Brain (organoid and tissue), 16 donors: ENCODE measurements at places on chromosomes 2 and 18. TPM values are rescaled to one million over a fixed set of nuclear protein-coding genes. Genes with fewer than 3 reads are reported as not detected.
A peak's percentile ranks its signal among the peaks of the same experiment; 100 is the strongest.

Gene ADCYAP1
- polyA plus RNA-seq: 29.7 TPM

- DNase-seq: no peak
Measured at GRCh38 chr18:69854455-69854854, 93.2 kb downstream of the CD226 start.

Gene ANKRD30BL
- polyA plus RNA-seq: not detected

GRCh38 chr2:63001576-63001975 lies 49.1 kb upstream of the OTX1 start:
- no peak for DNase-seq

DNA sequence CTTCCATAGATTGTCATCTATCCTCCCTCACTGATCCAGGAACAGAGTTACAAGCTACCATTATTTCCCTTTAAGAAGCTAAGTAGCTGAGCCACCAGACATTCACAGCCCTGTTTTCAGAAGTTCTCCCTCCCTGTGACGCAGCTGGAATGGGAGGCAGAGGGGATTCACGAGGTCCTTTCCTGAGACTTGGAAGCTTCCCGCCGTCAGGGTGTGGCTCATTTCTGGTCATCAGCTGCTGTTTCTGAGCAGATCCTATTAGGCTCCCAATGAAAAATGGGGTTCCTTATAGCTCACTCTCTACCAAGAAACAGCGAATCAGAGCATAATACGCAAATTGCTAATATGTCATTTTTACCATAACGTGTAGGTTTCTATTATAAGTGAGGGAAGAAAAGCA lies 559.3 kb upstream of the ID2 start:
- DNase-seq: no peak

Gene SERPINB11
- not detected for polyA plus RNA-seq

- DNase-seq: no peak
Measured at GRCh38 chr2:54866868-54867267, 143.4 kb downstream of the EML6 start.

DNA sequence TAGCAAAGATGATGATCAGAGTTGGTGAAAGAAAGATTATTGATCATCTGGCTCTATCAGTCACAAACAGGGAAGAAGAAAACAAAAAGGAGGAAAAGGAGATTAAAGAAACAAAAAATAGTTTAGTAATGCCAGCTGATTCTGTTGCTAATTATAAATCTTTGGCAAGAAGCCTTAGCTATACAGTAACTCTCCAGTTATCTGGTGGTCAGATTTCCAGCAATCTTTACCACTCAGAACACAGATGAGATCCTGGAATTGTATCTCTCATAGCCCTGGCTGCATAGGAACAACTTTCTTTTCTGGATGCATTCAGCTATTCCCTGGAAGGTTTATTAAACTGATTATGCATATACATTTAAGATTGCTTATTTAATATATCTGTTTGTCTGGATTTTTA lies 256.8 kb upstream of the ZEB2 start:
- no peak for DNase-seq

- DNase-seq: no peak
Measured at GRCh38 chr2:196334710-196335109, 163.3 kb upstream of the STK17B start.

DNA sequence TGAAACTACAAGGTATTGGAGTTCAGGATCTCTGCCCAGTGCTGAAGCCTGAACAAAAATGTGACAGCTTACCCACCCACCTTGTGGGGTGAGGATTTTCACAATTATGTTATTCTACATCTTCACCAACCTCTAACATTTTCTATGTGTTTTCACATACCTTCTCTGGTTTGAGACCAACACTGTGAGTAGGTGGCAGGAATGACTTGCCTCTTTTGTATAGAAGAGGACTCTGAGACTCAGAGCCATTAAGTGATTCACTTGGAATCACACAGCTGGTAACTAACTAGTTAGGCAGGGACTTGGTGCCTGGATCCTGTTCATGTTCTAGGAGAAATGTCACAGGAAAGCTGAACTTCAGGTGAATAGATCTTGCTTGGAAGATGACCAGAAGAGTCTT lies 14.8 kb upstream of the SRBD1 start:
- DNase-seq: no peak

DNA sequence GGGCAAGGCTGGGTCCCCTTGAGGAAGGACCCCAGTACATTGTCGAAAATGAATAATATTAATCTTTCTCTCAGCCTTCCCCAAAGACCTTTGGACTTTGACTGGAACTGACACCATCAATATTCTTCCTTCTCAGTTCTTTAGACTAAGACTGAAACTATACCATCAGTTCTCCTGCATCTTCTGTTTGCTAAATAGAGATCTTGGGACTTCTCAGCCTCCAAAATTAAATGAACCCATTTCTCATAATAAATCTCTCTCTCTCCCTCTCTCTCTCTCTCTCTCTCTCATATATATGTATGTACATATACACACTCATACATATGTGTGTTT lies 39.7 kb upstream of the VRK2 start:
- DNase-seq: no peak

- DNase-seq: no peak
Measured at GRCh38 chr2:44459739-44460138, 98.0 kb downstream of the CAMKMT start.

Gene TFCP2L1
- polyA plus RNA-seq: 11.5 TPM

DNA sequence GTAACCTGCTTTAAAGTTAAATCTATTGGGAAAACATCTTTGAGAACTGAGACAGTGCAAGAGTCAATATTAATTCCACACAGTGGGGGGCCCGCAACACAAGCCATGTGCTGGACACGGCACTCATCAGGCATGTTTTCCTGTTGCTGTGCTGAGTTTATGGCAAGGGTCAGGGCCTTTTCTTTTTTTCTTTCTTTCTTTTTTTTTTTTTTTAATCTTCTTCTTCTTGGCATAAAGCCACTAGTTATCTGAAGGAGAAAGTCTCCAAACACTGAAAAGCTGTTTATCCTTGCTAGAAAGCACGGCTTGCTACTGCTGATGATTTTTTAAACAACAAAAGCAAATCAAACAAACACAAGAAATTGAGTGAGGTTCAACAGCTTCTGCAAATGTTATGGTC lies 252.1 kb downstream of the ZNF521 start:
- DNase-seq: no peak

GRCh38 chr2:178478130-178478438 lies 316 bp downstream of the FKBP7 start:
- DNase-seq: no peak

Gene MAB21L4
- polyA plus RNA-seq: 0.22 TPM

- DNase-seq: no peak
Measured at GRCh38 chr18:52829876-52830405, 489.9 kb downstream of the DCC start.

- DNase-seq: no peak
Measured at GRCh38 chr2:15673919-15674636, 82.4 kb downstream of the DDX1 start.

Gene CD207
- 0.39 TPM for polyA plus RNA-seq

Gene SP140
- polyA plus RNA-seq: not detected

Gene QPCT
- 74.2 TPM for polyA plus RNA-seq

GRCh38 chr2:23306401-23306800 lies 78.6 kb upstream of the KLHL29 start:
- peak; percentile 75 for DNase-seq

DNA sequence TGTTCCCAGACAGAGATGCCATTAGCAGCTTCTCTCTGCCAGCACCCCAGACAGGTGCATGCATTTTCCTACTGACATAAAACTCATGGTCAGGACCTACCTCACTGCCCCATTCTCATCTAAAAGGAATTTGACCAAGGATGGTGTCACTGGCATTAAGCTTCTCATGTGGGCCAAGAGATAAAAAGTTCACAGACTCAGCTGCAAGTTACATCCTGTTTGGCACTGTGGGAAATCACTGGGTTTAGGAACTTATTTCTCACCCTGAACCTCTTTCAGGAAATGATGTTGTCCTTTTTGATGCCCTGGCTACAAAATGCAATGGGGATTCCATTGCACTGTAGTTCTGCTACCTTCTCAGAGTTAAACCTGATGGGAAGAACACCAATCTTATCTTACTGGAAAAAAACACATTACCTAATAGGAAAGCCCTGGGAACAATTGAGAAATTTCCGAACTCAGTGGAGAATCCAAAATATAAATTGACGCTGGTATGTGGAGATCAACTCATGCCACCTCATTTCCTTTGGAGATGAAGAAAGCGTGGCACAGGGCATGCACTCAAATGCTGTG lies 252.1 kb upstream of the COPS8 start:
- DNase-seq: no peak

GRCh38 chr2:22701561-22702160 lies 683.3 kb upstream of the KLHL29 start:
- DNase-seq: no peak

- DNase-seq: no peak
Measured at GRCh38 chr2:237547841-237548416, 18.4 kb upstream of the PRLH start.

DNA sequence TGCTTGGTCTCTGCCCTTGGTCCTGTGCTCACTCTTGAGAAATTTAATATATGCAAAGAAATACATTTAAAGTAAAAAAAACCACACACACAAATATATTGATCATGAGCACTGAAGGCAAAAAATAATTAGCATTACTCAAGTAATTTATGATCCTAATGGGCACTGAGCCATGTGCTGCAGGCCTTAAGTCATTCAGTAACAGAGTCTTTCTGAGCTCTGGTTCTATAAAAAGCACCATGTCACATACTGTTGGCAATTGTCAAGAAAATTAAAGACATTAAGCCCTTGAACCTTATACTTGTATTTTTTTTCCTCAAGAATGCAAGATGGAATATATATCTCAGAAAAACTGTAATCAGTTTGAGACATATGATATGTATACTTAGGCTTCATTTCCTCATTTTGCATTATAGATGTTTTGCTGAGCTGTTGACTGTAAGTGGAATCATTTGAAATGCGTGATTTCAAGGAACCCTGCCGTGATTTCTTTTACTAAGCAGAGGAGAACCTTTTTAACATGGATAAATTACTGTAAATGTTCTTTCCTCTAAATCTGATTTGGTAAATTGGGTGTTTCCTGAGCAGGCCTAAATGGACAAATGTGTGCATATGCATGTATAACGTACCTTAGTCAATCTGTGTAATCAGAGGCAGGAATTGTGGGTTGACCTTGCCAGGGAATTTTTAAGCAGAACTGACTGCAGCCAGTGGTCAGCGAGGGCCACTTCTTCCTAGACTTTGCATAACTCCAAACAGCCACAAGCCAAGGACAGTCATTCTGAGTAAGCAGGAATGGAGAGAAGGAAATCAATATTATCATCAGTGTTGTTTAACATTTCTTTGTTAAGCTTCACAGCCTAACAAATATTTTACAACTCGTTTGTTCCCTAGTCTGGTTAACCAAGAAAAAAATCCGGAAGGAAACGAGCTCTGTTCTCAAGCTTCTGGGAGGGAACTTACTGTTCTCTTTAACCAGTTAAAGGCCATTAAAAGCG lies 191.5 kb upstream of the ATP5MC3 start:
- no peak for DNase-seq

Gene DSG3
- polyA plus RNA-seq: not detected

GRCh38 chr2:240512666-240513535 lies 44.9 kb downstream of the ANKMY1 start:
- DNase-seq: no peak

DNA sequence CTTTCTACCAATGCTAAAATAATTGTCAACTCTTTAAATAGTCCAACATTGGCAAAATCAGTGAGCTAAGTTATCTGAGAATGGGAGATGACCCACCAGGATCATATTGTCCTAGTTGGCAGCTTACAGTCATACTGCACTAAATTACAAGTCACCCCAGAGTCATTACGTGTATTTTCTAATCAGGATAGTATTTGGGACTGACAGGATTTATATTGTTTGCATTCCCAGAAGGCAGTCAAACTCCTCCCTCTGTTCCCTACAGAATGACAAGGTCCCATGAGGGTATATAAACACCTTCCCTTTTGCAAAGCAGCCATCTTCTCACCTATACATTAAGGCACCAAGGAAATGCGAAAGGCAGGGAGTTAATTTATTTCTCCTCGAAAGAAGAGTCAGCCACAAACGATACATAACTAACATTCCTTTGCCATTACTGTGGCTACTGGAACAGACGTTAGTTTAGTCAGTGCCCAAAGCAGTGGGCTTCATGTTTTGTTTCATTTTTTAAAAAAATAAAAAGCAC lies 125.3 kb downstream of the ANTXR1 start:
- no peak for DNase-seq

DNA sequence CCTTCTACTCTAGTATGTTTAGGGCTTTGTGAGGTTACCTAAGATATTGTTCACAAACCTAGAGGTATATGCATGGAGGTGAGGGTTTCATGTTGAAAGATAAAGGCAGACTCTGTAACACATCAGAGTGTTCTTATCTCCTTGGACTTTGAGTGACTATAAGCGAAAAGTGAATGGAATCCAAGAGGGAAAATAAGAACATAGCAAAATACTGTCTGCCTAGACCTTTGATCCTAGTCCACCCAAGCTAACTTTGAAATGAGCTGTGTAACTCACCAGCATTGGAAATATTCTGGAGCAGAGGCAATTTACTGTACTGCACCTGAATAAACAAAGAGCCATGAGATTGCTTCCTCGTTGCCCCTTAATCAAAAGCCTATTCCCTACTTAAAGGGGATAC lies 28.2 kb upstream of the GALNT1 start:
- DNase-seq: no peak

DNA sequence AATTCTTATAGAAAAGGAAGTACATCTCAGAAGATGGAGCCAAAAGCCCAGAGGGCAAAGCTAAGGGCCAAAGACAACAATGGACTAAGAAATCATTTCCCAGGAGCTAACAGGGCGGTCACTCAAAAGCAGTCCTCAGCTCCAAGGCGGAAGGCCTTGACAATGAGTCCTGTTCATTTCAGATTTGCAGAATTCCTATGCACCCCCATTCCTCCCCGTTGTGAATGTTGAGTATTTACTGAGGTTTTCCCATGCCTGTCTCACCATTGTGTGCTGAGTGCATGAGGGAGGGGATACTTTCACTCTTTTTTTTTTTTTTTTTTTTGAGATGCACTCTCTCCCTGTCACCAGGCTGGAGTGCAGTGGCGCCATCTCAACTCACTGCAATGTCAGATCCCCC lies 18.8 kb upstream of the DTNB start:
- no peak for DNase-seq

Gene ACTR1B
- polyA plus RNA-seq: 88.0 TPM

DNA sequence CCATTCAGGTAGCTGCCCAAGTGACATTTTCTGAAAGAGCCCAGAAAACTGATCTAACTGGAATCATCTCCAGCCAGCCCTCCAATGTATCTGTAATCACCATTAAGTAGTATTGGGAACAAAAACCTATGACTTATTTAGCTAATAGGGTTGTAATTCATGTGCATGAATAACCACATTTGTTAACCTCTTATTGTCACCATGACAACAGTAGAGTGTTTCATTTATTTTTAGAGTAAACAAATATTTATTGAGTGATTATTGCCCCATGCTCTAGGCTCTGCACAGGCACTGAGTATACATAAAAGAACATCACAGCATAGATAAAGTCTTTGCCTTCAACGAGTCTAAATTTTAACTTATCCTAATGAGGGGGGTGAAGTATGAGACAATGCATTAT lies 265.4 kb upstream of the UBE2E3 start:
- no peak for DNase-seq
